ENCODE measurements at places on chromosomes 3 and 15.

- no peak for DNase-seq
These were observed 1.5 kb downstream of the SEMA6D start for GRCh38 chr15:47718497-47719437.

- DNase-seq = no peak
These were observed at the start of gene RASGRF1 for GRCh38 chr15:79090487-79091203. Gene RASGRF1 (minus strand): TSS chr15:79090780. CDS start chr15:79090498, 282 bp downstream.

GRCh38 chr3:45567730-45568172 lies 26.8 kb upstream of the LIMD1 start:
- DNase-seq = peak; percentile 22

- DNase-seq = no peak
These were observed 31.7 kb downstream of the EDEM1 start for GRCh38 chr3:5219216-5219615.

- no peak for DNase-seq
These were observed 762.0 kb downstream of the GBE1 start for GRCh38 chr3:80999481-80999880.

GRCh38 chr3:154658000-154658399 lies 228.0 kb upstream of the GPR149 start:
- DNase-seq = no peak

DNA sequence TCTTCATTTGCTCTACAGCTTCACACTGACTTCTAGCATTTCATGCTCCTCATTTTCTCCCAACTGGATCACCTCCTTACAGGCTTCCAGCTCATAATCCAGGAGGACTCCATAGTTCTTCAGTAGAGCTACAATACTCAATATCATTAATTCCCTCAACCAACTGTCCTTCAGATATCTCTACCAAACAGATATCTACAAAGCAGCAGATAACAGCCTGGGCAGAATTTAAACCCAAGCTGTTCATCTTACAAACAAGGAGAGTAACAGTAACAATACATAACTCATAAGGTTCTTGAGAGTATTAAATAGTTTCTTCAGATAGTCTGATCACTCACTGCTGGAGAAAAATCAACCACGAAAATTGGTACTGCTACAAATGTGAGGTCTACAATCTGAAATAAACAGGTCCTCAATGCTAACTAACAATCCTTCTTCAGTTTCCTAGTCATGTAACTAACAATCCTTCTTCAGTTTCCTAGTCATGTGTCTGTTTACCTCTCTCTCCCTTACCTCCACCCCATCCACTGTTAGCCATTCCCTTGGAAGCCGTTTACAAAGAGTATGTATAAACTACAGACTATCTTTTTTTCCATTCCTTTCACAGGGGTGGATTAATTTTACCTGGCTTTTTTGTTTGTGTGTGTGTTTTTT lies 5.0 kb downstream of the PEAK1 start:
- no peak for DNase-seq

DNA sequence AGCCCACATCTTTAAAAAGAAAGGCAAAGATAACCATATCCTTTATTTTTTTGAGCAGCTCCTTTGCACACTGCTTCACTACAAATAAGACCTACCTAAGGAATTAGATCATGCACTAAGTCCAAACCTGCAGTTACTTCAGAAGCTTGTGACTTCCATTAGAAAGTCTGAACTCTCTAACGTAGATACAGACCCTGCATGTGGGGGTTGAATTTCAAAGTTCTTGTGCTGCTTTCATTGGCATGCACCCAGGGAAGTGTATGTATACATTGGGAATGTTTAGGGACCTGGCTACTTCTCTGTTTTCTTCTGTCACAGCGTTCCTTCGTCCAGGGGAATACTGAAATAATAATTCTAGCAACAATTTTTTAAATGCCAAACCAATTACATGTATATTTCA lies 185.2 kb upstream of the IL12A start:
- no peak for DNase-seq

GRCh38 chr3:51813539-51813938 lies 34.5 kb upstream of the IQCF6 start:
- DNase-seq = no peak

GRCh38 chr15:31752065-31752762 lies 278.1 kb upstream of the CHRNA7 start:
- DNase-seq = no peak

DNA sequence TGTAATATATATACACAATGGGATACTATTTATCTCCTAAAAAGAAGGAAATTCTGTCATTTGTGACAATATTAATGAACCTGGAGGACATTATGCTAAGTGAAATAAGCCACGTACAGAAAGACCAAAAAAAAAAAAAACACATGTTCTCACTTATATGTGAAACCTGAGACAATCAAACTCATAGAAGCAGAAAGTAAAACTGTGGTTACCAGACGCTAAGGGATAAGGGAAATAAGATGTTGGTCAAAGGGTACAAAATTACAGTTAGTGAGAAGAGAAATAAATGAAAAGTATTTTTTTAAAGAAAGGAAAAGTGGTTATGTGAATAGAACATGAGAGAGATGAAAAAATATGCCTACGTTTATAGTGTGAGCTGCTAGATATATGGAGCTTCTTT lies 101.1 kb downstream of the CPNE4 start:
- DNase-seq = no peak

GRCh38 chr3:23051240-23052140 lies 151.6 kb upstream of the UBE2E2 start:
- DNase-seq = no peak

DNA sequence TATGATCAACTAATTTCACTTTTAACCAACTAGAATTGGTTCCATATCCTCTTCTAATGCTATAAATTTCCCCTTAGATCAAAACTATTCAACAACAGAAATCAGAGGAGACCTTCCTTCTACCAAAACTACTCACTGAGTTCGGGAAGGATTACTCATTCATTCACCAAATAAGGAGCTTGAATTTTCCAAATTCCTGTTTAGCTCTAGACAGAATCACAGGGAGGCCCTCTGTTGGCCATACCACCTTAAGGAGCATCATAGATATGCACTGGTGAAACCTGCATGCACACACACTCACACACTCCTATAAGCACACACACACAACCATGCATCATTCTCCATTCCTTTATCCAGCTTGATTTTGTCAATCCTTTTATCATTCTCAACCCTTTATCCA lies 49.0 kb downstream of the SUCLG2 start:
- DNase-seq = no peak

- DNase-seq = no peak
These were observed 10.7 kb downstream of the H1-8 start for GRCh38 chr3:129553719-129554118.

GRCh38 chr15:65512807-65513416 lies 4.6 kb downstream of the DPP8 start:
- no peak for DNase-seq

DNA sequence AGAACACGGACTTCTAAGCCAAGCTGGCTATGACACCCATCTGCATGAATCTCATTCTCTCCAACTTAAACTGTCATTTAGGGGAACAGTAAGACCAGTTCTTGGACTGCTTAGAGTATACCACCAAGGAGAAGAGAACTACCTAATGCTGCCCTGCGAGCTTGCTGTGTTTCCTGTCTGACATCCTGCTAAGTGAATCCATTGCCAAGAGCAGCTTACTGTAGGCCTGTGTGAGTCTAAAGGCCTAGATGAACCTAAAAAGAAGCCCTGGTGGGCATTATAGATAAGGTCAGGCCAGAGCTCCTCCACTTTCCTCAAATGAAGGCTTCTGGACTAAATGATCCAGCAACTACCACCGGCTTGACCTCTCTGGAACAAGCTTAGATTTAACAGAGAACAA lies 15.0 kb downstream of the LZTFL1 start:
- DNase-seq = no peak

DNA sequence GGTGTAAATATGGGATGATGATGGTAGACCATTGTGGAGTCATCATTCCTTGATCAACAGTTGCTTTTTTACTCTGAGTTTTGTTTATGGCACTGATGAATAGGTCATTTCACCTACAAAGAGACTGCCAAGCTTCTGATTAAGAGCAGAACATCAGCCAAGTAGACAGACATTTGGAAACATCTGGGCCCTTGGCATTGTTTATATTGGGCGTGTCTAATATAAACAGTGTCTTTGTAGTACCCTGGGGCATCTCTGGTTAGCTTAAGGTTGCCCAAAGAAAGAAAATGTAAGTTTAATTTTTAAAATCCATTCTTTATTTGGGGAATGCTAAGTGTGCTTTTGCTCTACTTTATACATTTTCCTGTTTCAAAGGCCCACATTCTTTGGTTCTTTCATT lies 377.0 kb downstream of the FEZF2 start:
- no peak for DNase-seq

DNA sequence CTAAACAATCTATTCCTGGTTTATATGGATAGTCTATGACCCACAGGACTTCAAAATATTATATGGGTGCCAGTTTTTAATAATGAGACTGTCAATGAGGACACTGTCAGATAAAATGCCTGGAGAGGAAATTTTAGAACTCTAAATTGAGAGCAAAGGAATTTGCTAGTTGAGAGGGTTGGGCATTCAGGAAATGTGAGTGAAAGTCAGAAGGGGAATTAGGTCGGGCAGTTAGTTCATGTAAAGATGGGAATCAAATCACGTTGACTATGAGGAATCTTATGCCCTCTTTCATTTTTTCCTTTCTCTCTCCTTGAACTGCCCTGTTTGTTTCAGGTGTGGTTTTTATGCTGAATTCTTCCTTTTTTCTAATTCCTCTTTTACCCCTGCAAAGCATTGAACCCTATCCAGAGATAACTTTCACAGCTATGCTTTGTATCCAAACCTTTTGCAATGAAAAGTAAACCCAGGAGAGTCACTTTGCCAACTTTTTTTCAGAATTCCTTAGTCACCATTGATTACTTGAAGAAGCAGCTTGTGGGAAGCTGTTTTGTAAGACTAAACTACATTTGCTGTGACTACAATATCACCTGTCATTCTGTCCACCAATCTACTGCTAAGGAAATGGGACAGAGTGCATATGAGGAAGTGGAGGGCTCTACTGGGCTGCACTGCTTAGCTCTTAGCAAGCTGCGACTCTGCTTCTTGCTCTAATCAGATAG lies 27.8 kb downstream of the CHP1 start:
- DNase-seq = no peak

GRCh38 chr3:49530701-49531100 lies 23.6 kb upstream of the BSN start:
- no peak for DNase-seq

DNA sequence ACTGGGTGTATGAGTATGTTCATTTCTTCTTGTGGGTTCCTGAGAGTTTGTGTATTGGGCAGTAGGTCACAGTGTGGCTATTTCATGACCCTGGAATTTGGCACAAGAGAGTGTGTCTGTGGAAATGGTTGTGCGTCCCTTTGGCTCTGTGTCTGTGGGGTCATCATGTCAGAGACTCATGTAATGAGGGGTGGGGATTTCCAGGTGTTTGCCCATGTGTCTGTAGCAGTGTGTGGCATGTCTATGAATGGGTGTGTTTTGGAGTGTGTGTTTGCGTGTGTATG lies 1.3 kb upstream of the GATA2 start:
- no peak for DNase-seq

GRCh38 chr15:26866298-26867199 lies at the start of gene GABRA5:
Gene GABRA5 (plus strand): TSS chr15:26867062. CDS start chr15:26869249, 2,187 bp downstream.
- no peak for DNase-seq

GRCh38 chr15:29750754-29751153 lies 71.5 kb downstream of the TJP1 start:
- no peak for DNase-seq

GRCh38 chr3:125035217-125035616 lies 20.6 kb downstream of the HEG1 start:
- no peak for DNase-seq

GRCh38 chr15:99114511-99115299 lies 9.8 kb downstream of the SYNM start:
- no peak for DNase-seq

- DNase-seq = no peak
These were observed 3.9 kb upstream of the SH3GL3 start for GRCh38 chr15:83443076-83443847.

DNA sequence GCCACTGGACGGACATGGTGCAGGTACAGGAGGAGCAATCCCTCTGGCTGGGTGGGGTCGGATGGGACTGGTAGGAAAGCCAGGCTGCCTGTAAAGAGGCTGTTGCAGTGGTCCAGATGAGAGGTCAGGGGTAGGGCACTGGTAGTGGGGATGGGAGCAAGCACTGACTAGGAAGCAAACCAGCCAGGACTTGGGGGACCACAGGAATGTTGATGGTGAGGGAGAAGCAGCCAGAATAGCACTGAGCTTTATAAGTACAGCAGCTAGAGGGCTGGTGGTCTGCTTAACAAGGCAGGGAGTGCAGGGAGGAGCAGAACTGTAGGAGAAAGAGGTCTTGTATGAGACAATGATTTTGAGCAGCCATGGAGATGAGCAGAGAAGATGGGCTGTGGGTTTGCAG lies 38.7 kb upstream of the PTPN23 start:
- no peak for DNase-seq

GRCh38 chr3:69541711-69542088 lies 155.8 kb upstream of the FRMD4B start:
- DNase-seq = no peak

DNA sequence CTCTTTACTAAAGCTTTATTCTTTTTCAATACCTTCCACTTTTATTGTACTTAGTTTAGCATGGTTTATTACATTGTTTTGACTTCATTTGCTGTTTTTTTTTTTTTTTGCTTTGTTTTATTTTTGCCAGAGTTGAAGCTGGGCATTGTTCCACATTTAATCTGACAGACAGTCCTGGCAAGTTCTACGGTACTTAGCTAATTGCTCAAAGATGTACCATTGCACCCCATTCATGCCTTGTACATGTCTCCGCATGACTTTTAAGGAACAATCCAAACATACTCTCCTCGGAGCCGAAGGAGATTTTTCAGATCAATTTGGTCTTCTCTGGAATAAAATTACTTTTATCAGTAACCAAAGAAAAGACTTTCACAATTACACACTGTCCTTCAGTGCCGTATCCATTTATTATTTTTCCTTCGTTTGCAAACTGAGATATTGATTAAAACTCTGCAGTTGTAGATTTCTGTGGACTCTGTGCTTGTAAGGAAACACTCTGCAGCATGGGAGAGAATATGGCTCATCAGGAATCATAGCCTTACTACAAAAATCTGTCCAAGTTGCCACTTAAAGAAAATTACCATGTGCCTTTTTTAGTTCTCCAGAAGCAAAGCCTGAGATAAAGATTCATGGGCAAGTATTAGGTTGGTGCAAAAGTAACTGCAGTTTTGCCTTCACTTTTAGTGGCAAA lies 952.0 kb downstream of the AGBL1 start:
- no peak for DNase-seq

DNA sequence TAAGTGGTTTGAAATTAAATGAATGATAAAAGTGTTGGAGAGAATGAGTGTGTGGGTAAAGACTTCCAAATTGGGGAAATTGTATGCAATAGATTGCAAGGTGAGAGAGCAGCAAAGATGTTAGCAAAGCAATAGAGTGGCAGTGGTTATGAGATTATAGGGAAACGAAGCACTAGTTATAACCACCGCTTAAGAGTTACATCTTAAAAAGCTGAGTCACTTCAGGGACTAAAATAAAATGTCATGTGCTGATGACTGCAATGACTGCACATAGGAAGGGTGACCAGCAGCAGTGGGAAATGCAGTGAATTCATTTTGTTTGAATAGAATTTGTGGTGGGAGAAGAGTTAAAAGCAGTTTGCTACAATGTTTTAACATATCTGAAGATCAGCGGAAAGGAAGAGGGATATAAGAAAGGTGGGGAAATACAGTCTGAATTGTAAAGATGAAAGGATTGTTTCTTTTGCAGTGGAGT lies 127.3 kb downstream of the RAP2B start:
- no peak for DNase-seq

Data from CMK (cell line).